ENCODE measurements at places on chromosomes 3 and 15.

DNA sequence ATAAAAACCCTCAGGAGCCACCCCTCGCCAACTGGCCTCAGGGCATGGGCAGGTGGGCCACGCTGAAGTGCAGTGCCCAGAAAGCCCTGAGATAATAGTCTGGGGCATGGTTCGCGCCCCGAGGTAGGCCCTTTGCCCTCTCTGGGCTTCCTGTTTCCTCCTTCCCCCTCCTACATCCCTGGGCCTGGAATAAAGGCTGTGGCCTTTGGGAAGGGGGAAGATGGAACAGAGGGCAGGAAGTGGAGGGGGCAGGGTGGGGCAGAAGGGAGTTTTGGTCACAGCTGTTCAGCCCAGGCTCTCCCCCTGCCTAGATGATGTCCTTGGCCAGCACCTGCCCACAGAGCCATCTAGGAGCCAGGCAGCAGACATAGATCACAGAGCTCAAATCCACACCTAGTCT is 11.3 kb downstream of the CSRNP1 start:
- H3K4me1 ChIP-seq: peaks cover 22% of the 10 kb centered on the region
- peaks cover 35% of the 10 kb centered on the region for H3K36me3 ChIP-seq
- no peak overlapping the region for H3K27ac ChIP-seq

DNA sequence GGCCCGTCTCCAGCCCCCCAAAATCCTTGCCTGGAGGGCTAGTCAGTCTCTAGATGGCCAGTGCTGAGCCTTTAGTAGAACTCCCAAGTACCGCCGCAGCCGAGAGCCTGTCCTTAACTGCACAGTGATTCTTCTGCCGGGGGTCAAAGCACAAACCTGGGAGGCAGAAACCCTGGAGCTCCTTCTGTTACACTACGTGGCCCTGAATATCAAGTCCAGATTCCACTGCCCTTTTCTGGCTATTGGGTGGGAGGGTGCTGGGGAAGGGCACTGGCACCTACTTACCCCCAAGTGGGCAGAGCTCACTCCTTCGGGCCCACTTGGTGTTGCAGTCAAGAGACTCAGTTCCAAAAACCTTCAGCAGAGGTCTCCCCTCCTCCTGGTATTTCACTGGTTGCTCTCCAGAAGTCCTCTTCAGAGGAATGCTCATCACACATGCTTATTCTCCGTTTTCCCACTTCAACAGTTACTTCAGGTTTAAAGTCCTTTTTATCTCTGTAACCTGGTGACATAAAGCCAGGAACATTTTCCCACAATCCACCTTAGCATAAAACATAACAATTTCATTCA is 10.8 kb downstream of the PDHB start:
- no peak overlapping the region for H3K4me3 ChIP-seq
- H3K36me3 ChIP-seq: peaks cover 2% of the 10 kb centered on the region
- H3K27me3 ChIP-seq: no peaks in the 10 kb centered on the region
- no peak for DNase-seq
- H3K27ac ChIP-seq: no peak overlapping the region

DNA sequence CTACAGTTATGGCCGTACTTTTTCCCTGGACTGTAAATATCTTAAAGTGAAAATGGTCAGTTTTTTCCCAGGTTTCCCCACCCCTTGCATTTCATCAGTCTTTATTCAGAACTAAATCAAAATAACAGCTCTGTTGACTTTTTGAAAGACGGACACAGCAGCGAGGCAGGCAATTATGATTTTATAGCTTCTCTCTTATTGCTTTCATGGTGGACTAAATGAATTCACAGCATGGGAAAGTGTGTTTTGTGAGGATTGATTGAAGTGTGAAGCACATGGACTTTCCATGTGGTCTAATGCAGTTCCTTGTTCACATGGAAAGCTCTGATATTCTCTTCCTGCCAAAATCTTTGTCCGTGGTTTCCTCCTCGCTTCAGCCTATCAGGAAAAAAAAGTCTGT is 268.7 kb upstream of the ARL6 start:
- H3K36me3 ChIP-seq: no peaks in the 10 kb centered on the region
- H3K4me1 ChIP-seq: no peaks in the 10 kb centered on the region
- no peak overlapping the region for H3K27ac ChIP-seq
- no peak overlapping the region for H3K4me3 ChIP-seq

GRCh38 chr15:62624547-62625378 is 417.8 kb upstream of the TPM1 start:
- no peak overlapping the region for H3K27ac ChIP-seq
- no peak overlapping the region for H3K4me3 ChIP-seq
- H3K4me1 ChIP-seq: no peaks in the 10 kb centered on the region

DNA sequence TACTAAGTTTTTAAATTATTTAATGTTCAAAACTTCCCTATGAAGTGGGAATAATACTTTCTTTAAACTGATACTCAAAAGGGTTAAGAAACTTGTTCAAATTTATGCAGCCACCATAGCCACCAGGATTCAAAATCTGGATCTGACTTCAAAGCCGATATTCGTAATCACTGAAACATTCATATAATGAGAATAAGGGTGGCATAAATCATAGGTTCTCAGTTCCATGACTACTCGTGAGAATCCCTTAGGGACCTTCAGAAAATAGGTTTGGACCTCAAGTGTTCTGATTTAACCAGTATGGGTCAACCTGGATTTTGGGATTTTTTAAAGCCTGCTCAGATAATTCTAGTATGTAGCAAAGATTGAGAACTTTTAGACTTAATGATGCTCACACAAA is 160.6 kb downstream of the RBMS3 start:
- no peak for DNase-seq
- H3K4me1 ChIP-seq: peaks cover 13% of the 10 kb centered on the region
- H3K27ac ChIP-seq: no peak overlapping the region
- H3K36me3 ChIP-seq: no peaks in the 10 kb centered on the region

GRCh38 chr15:51274956-51275355 is 63.4 kb downstream of the CYP19A1 start:
- no peak overlapping the region for H3K27ac ChIP-seq
- no peak overlapping the region for H3K4me3 ChIP-seq
- no peak for DNase-seq
- H3K36me3 ChIP-seq: no peaks in the 10 kb centered on the region
- H3K4me1 ChIP-seq: no peaks in the 10 kb centered on the region

All from endothelial cell of umbilical vein (primary cell).